ENCODE measurements at places on chromosomes 3 and 15. TPM values are rescaled to one million over a fixed set of nuclear protein-coding genes. Genes with fewer than 3 reads are reported as not detected.

Gene NLGN1
- total RNA-seq = 10.5 TPM

Gene BFSP2
- not detected for total RNA-seq

Gene ECT2
- total RNA-seq = 7.1 TPM

Gene RTF1
- total RNA-seq = 25.8 TPM

Gene MED12L
- 2.5 TPM for total RNA-seq

Gene C3orf22
- total RNA-seq = not detected

Gene CAMK1
- 8.3 TPM for total RNA-seq

Gene SKIC8
- 24.0 TPM for total RNA-seq

Gene PLA2G4B
- total RNA-seq = 4.5 TPM

Gene ESYT3
- total RNA-seq = 1.3 TPM

Gene GOLGA8G
- total RNA-seq = not detected

Gene TRH
- total RNA-seq = not detected

Gene PLAAT1
- total RNA-seq = 7.4 TPM

Gene NME9
- not detected for total RNA-seq

Gene SLC51A
- not detected for total RNA-seq

Gene DUOX1
- 0.17 TPM for total RNA-seq

Gene GOLGA8O
- 0.72 TPM for total RNA-seq

Gene IGSF11
- 2.0 TPM for total RNA-seq

Gene HIGD2B
- total RNA-seq = not detected

Gene TEX9
- total RNA-seq = 0.49 TPM

Gene REC114
- total RNA-seq = 0.52 TPM

Gene SNTN
- not detected for total RNA-seq

Gene FRMD4B
- 9.5 TPM for total RNA-seq

Gene INSYN1
- total RNA-seq = 221 TPM

Gene GPR171
- total RNA-seq = 0.31 TPM

Gene CLDN18
- not detected for total RNA-seq

Gene TM4SF18
- total RNA-seq = 4.1 TPM

Gene LNP1
- 3.8 TPM for total RNA-seq

Gene KBTBD13
- 16.6 TPM for total RNA-seq

Gene ACKR4
- 0.85 TPM for total RNA-seq

Gene CORO2B
- 4.1 TPM for total RNA-seq

Gene SCG5
- not detected for total RNA-seq

Gene PDCD10
- total RNA-seq = 44.3 TPM

Gene CDV3
- 133 TPM for total RNA-seq

Gene MME
- 8.6 TPM for total RNA-seq

Gene TRAT1
- 0.50 TPM for total RNA-seq

Gene USP8
- 53.6 TPM for total RNA-seq

Gene CRYGS
- total RNA-seq = 0.94 TPM

Gene PLCH1
- total RNA-seq = 0.61 TPM

Gene SI
- not detected for total RNA-seq

Gene GATM
- total RNA-seq = 39.1 TPM

Gene PLA2G4E
- total RNA-seq = 0.05 TPM

Gene FHIT
- total RNA-seq = 20.1 TPM

Gene ISLR
- total RNA-seq = 16.8 TPM

Gene LMCD1
- total RNA-seq = 72.5 TPM

Gene USF3
- 17.7 TPM for total RNA-seq

Gene STX19
- total RNA-seq = not detected

Gene CASR
- not detected for total RNA-seq

Gene AHSG
- not detected for total RNA-seq

Gene BLOC1S6
- total RNA-seq = 33.9 TPM

Gene PLD1
- 83.3 TPM for total RNA-seq

Gene IL17RB
- 0.42 TPM for total RNA-seq

Gene BBX
- total RNA-seq = 40.2 TPM

Gene SLC2A2
- not detected for total RNA-seq

Gene FGF7
- total RNA-seq = 12.5 TPM

Gene CLEC3B
- 64.0 TPM for total RNA-seq

Data from heart right ventricle (tissue), 16 donors.